ENCODE measurements at places on chromosomes 1 and 21. TPM values are rescaled to one million over a fixed set of nuclear protein-coding genes. Genes with fewer than 3 reads are reported as not detected.
A peak's percentile ranks its signal among the peaks of the same experiment; 100 is the strongest.

DNA sequence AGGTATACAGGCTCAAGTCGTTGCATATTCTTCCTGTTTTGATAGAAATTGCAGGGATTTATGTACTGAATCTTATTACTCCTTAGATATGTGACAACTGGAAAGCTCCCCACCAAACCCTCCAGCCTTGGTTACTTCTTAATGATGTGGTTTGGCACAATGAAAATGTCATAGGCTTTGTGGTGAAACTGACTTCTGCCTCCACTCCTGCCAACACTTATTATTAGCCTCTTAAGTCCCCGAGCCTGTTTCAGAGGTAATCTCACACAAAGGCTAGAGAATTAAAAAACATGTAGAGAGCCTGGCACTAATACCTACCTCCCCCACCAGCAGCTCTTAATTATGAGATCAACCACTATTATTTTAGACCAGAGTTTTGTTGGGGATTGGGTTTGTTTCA is 4.2 kb downstream of the COX20 start:
- DNase-seq, result no peak

DNA sequence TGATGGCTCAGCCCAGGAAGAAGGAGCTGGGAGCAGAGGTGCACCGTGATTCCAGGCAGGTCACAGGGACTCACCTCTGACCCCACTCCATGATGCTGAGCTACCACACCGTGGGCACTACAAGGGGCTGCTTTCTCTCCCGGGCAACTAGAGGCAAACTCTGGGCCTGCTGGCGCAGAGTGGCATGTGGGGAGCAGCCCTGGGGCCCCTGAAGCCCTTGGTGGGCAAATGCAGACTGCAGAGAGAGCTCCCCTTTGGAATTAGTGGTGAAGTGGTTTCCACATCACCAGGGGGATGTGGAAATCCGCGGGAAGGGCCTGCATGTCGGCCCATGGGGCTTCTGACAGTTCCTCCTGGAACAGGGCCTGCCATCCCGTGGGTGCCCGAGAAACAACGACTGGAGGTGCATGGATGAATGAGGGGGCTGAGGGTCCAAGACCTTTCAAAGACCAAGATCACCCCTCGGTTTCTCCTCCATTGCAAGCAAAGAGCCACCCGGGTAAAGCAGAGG is 11.8 kb upstream of the MMEL1 start:
- DNase-seq, result no peak

GRCh38 chr1:21537932-21538630 is 28.9 kb downstream of the ALPL start:
- DNase-seq, result no peak

DNA sequence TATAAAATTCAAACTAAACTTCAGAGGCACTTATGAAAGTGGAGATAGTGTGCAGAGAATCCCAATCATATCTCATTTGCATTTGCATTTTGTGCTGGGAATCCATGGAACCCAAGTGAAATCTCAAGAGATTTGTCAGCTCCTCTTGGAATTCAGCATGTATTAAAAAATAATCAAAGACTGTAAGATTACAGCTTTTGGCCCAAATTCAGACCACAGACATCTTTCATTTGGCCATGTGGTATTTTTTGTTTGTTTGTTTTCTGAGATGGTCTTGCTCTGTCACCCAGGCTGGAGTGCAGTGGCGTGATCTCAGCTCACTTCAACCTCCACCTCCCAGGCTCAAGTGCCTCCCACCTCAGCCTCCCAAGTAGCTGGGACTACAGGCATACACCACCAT is 3.8 kb upstream of the CACYBP start:
- DNase-seq, result no peak

DNA sequence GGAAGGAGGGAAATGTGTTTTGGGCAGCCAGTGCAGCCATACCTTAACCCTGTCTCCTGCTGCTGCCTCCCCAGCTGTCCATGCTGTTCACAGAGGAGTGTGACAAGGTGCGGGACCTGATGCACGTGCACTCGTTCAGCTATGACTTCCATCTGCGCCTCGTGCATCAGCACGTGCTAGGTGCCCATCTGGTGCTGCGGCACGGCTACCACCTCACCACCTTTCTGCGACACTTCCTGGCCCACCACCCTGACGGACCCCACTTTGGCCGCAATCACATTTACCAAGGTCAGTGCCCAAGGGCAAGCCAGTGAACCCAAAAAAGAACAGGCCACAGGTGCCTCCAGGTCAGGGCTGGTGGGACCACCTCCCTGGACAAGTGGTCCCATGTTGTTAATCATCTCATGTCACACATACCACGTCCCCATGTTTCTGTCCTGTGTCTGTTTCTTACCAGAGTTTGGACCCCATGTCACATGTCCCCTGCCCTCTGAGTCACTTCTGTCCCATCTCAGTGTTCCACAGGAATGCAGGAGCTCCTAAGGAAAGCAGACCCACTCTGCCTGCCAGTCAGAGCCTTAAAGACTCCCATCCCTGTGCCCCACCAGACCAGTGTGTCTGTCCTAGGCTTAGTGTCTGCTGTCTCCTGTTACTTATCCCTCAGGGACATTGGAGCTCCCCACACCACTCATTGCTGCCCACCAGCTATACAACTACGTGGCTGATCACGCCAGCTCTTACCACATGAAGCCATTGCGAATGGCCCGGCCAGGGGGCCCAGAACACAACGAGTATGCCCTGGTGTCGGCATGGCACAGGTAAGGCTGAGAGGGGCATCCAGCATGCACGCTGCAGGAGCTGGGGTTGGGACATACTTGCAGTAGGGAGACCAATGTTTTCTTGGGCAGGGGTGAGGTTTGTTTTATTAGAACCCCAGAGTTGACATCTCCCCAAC is 6.6 kb downstream of the HYI start:
- no peak for DNase-seq

DNA sequence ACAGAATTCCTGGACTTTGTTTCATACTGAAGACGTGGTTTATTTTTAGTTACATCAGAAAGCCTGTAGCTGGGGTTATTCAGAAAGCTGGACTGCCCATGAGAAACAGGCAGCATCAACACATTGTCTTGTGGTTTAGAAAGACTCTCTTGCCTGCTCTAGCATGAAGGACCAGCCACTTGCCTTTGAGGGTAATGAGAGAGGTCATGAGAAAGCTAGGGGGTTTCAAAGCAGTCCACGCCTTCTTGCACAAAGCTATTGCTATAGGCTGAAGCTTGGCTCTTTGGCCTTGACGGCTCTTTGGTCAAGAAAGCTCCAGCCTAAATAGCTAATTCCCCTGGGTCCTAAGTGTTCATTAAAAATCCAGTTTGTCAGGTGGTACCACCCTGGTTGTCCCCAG is 208.1 kb downstream of the PRDM2 start:
- DNase-seq, result no peak

GRCh38 chr1:211938561-211938997 is 96.8 kb downstream of the INTS7 start:
- DNase-seq, result peak; percentile 25

DNA sequence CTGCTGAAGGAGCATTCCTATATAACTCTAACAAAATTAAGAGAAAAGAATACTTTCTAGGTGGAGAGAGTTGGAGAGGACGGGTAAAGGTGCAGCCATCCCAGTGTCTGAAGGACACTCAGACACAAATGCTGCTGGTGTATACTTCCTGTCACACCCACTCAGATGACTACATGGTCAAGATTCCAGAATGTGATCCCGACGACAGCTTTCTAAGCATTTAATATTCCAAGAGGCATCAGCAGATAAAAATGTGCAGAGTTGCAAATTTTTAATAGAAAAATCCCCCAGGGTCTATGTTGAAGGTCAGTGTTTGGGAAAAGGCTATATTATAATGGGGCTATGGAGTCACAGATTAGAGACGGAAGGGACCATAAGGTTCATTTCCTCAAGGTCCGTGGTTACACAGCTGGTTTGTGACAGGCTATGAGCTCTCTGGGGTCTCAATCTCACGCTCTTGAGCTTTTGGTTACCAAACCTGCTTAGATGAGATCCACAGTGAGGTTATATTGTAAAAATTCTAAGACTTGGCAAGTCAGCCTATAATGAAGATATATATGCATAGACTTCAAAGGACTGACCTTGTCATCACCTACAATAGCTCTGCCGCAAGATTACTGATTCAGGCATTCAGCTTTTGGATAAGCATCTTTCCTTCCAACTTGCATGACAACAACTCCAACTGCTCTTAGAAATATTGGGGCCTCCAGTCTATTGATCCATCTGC is 35.1 kb downstream of the ZNF281 start:
- DNase-seq, result no peak

DNA sequence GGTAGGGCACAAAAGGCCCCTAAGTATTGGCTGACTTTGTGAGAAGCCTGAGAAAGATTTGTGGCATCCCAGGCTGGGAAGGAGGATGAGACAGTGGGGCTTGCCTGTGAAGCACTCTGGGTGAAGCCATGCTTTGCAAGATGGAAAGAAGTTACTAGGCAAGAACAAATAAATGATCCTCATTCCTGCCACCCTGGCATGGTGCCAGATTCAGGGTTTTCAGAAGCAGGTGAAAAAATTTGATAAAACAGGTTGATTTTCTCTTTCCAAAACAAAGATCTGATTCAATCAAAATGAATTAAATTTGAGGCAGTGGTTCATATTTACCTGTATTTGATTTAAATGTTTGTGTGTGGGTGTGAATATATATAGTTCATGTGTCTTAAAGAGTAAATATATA is 386.9 kb upstream of the PROX1 start:
- no peak for DNase-seq

- DNase-seq, result peak; percentile 66
Measured at GRCh38 chr1:240244968-240245628, 153.4 kb downstream of the FMN2 start.

GRCh38 chr1:62687421-62687902 is 724 bp downstream of the DOCK7 start:
- peak; percentile 44 for DNase-seq

- no peak for DNase-seq
Measured at GRCh38 chr1:223140611-223141405, 2.2 kb downstream of the TLR5 start.

DNA sequence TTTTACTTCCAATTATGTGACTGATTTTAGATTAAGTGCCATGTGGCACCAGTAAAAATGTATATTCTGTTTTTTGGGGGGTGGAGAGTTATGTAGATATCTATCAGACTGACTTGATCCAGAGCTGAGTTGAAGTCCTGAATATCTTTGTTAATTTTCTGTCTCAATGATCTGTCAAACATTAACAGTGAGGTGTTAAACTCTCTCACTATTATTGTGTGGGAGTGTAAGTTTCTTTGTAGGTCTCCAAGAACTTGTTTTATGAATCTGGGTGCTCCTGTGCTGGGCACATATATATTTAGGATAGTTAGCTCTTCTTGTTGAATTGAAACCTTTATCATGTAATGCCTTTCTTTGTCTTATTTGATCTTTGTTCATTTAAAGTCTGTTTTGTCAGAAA is 276.5 kb upstream of the USP25 start:
- DNase-seq, result no peak

- DNase-seq, result peak; percentile 56
Measured at GRCh38 chr1:117928881-117929342, 509 bp downstream of the GDAP2 start.

DNA sequence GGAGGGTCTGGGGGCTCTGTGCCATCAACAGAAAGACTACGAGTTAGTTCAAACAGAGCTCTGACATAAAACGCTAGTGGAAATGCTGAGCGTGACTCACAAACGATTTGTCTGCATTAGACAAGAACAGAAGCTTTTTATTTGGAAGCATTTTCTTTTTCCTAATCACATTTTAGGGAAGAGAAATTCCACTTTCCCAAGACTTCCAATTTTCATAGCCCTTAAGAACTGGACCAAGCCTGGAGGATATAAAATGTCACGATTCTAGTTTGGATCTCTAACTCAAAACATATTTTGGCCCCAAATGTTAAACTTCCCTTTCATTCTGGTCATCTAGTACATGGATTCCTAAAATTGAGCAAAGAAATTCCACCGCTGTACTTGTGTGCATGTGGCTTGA is 320.0 kb downstream of the PCP4 start:
- no peak for DNase-seq

DNA sequence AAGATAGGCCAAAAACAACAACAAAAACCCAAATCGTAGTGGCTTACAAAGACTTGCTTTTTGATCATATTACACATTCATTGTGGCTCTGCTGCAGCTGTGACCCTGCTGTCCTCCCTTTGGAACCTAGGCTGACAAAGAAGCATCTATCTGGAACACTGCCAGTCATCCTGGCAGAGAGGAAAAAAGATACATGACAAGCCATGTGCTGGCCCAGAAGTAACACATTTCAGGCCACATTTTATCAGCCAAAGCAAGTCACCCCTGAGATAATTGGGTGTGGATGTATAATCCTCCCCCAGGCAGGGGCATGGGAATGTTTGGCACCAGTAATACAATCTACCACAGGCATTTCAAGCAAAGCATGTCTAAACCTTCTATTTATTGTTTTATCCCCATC is 37.2 kb upstream of the AGO1 start:
- peak; percentile 75 for DNase-seq

DNA sequence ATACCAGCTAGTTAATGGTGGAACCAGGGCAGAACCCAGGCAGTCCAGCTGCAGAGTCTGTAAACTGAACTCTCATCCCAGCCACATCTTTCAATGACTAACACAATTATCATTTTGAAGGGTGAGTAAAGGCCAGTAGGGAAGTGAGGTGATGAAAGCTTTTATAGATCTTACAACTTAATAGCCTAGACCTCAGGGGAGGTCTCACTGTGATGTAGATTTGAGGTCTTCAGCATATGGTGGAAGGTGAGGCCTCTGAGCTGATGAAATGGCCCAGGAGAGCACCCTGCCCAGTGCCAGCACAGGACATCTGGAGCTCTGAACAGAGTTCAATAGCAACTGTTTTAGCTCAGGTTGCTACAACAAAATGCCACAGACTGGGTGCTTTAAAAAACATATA is 44.8 kb upstream of the POU2F1 start:
- no peak for DNase-seq

DNA sequence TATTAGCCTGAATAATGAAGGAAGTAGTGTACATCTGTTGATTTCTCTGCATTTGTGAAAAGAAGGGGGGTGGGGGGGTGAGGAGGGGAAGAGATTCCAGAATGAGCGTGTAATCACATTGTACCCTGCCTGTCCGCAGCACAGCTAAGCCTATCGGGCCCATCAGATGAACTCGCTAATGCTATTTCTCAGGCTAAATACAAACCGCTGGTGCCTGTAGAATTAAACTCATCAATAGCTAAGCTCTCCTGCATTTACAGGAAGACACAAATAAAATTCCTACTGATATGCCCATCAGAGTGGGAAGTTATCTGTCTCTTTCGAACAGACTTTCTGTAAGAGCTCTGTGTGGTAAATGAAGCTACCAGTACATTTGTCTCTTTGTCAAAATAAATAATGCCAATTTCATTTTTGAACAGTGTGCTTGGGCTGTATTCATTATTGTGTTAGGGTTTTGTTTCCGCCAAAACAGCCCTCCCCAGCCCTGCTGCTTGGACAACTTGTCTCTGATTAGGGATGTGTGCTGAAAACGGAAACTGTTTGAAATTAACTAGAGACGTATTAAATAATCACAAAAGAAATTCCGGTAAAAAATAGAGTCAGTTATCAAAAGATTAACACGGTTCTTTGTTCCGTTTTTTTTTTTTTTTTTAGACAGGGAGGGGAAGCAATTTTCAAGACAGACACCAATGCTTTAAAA is 305.4 kb downstream of the TTLL7 start:
- no peak for DNase-seq

GRCh38 chr1:161179698-161180097 is 2.4 kb upstream of the B4GALT3 start:
- DNase-seq, result no peak

FNDC5 gene
- total RNA-seq, result 0.99 TPM

PLA2G5 gene
- total RNA-seq, result 0.36 TPM

ZNF678 gene
- 8.4 TPM for total RNA-seq

THAP3 gene
- total RNA-seq, result 9.2 TPM

GPR52 gene
- 2.9 TPM for total RNA-seq

UCHL5 gene
- 35.6 TPM for total RNA-seq

RAD54L gene
- total RNA-seq, result 9.7 TPM

KRTAP21-2 gene
- total RNA-seq, result not detected
